DMS79 (cell line): ENCODE measurements at places on chromosomes 13 and 19.

DNA sequence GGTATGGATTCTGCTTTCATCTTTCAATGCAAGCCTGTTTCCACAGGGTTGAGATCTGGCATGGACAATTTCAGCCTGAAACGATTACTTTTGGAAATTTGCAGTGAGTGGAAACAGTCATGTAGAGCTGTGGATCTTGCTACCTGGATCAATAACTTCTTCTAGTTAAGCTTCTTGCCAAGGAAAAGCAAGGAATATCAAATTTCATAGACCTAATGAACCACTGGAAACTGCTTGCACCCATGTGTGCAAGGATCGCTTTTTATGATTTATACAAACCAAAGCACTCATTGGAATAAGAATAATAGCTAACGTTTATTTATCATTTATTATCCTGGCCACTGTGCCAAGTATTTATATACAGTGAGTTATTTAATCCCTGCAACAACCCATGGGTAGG lies 392.8 kb downstream of the KCNRG start:
- DNase-seq, result no peak

DNA sequence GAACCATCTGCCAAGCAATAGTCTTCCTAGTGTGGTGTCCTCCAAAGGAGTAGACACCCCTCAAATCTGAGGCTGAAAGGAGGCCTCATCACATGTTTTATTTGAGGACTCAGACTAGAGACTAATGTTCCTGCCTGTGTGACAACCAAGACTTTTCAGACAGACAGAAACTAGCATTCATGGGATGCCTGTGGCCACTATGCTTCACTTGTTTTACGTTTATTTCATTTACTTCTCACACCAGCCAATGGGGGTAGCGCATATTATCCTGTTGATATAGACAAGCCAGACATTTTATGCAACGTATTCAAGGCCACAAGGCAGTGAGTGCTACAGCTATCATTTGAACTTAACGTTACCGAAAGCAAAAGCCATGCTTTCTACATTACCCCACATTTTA lies 391.7 kb upstream of the HTR2A start:
- DNase-seq, result no peak

DNA sequence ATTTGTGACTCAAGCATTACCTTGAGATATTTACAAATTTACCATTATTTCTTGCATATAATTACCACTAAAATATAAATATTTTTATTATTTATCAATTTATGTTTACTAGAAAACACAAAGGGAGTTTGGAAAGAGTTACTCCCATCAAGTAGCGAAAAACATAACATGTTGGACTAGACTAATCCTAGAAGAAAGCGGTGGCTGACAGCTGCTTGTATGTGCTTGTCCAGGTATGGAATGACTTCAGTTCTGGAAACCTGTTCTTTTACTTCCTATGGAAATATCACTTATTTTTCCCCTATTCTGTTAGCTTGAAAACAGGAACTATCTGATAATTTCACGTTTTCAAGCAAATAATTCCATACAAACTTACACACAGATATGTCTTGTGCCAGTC lies 28.5 kb downstream of the SLITRK1 start:
- DNase-seq, result no peak

GRCh38 chr13:109101550-109102144 lies 472.2 kb downstream of the MYO16 start:
- DNase-seq, result no peak

DNA sequence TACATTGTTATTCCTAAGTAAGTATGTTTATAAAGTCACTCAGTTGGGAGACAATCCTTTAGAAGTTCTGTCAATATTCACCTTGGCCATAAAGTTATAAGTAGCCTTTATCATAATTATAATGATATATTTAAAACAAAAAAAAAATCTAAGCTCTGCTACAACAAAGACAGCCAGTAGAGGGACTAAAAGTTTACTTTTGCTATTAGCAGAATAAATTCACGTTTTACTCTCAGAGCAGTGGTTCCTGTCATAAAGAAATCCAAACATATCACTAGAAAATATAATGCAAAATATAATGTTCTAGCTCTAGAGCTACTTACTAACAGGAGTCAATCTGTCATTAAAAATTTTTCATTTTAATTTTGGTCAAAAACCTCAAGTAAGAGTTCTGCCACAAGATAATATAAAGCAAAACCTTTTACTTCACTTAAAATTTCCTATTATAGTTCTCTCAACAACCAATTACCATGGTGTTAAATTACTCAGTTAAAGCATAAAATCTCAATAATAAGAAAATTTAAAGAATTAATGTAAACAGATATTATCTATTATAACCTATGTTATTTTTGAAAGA lies 17.7 kb downstream of the INTS6 start:
- no peak for DNase-seq

- no peak for DNase-seq
Measured at GRCh38 chr19:38695832-38696728, 48.2 kb downstream of the CAPN12 start.
